ENCODE measurements at places on chromosomes 4 and X.

- DNase-seq: no peak
These were observed 291.0 kb upstream of the CPEB2 start for GRCh38 chr4:14711259-14711658.

GRCh38 chrX:54534271-54534670, 4.3 kb downstream of the GNL3L start:
- DNase-seq: no peak

DNA sequence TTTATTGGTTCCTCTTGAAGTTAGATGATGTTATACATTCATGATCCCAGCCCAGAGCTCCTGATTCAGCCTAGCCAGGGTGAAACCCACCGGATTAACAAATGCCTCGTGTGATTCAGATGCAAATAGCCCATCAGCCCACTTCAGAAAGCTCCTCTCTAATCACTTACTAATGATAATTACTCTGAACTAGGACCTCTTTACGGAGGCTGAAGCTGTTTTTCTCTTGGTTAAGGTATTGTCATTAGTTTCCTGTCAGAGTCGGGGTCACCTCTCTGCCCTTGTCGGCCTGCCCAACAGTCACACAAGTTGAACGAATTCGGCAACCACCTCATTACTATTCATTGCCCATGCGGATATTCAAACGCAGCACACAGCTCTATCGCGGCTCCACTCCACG, 36.6 kb downstream of the ZFP42 start:
- no peak for DNase-seq

DNA sequence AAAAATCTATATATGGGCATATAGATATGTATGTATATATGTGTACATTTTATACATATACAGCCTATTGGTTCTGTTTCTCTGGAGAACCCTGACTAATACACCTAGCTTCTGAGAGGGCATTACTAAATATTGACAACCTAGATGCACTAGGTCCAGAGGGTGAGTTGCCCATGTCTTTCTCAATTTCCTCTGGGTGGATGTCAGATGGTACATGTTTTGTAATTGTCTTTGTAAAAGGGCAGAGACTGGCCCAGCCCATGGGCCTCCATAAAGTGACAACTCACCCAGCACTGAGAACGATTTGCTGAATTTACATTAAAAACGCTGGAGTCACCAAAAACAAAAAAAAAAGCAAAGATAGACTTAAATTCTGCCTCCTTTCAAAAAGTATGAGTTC, 198.5 kb upstream of the FAM241A start:
- DNase-seq: no peak

DNA sequence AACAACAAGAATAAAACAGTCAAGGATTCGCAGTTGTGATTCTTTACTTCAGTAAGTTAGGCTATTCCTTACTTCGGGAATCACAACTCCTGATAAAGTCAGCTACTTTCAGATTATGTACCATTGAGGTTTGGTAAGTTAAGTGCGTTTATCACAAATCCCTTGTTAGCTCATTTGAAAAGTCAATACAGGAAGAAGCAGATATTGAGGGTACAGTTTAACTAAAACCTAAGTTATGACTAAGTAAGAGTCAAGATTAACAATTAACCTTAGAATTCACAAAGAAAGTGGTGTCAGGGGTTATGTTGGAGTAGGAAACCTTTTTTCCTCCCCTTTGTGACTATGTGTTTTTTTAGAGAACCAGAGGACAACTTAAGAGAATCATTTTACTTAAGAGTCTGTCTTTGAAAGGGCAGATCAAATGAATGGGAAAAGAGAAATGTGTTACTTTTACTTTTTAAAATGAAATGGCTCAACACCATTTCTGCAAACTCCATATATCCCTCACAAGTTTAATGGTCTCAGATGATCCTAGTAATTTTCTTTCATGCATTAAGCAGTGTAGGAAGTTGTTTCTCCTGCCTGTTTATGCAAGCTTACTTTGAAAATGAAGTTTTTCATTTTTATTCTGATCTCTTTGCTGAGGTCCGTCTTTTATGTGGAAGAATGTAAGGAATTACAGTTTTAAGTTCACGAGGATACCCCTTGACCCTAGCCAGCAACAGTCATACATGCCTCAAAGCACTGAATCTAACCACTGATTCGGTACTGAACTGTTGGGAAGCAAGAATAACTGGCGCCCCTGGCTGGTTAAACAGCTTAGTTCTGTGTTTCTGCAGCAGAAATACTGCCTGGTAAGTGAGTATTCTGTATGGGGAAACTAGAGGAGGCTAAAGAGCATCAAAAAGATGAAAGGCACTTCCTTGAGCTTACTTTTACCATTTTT, 211.7 kb downstream of the SLC4A4 start:
- no peak for DNase-seq
